ENCODE measurements at places on chromosomes 2 and 18.

GRCh38 chr2:176078541-176079284 is 5.0 kb downstream of the EVX2 start:
- no peak for DNase-seq

- no peak for DNase-seq
Observed at GRCh38 chr18:34991152-34991551, 50.1 kb upstream of the MAPRE2 start.

GRCh38 chr18:79532313-79533007 is 136.7 kb downstream of the NFATC1 start:
- no peak for DNase-seq

DNA sequence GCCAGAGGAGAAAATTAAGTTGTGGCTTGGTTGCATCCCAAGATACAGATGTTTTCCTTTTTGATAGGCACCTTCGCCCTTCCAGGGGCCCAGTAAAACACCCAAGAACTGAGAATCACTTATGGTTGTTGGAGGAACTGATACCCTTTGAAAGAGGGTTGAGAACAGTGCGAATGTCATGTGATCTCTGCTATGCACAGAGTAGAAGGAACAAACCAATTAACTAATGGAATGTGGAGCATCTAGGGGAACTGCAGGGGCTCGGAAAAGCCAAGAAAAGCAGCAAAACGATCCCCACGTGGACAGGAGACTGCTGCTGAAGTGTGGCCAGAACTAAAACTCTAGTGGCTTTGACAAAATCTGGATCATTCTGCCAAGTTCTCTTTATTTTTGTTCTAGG is 58.8 kb downstream of the APOB start:
- DNase-seq: no peak

GRCh38 chr18:36733150-36733549 is 95.7 kb downstream of the TPGS2 start:
- no peak for DNase-seq

- no peak for DNase-seq
Observed at GRCh38 chr2:214542866-214543265, 132.0 kb downstream of the VWC2L start.

DNA sequence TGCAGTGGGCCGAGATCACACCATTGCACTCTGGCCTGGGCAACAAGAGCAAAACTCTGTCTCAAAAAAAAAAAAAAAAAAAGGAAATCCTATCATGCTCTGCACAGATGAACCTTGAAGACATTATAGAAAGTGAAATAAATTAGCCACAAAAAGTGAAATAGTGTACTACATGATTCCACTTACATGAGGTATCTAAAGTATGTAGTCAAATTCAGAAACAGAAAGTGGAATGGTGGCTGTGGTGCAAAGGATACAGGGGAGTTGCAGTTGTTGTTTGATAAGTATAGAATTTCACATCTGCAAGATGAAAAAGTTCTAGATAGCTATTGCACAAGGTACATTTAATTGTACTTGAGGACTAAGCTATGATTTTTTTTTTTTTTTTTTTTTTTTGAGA is 5.2 kb downstream of the ZRANB3 start:
- no peak for DNase-seq

DNA sequence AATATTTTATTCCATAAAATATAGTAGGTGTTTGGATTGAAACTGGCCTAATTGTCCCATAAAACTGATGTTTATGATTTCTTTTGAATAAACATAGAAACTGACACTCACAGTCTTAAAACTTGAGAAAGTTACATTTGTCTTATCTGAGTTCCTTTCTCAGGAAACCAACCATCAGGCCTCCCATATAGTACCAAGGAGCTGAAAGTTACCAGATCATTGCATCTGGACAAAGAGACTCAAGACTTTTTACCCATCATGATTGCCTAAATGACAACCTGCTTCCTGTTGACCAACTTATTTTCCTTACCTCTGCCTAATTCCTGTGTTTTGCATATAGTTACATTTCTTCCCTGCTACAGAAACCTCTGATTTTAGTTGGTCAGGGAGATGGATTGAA is 137.0 kb upstream of the XPO1 start:
- no peak for DNase-seq

DNA sequence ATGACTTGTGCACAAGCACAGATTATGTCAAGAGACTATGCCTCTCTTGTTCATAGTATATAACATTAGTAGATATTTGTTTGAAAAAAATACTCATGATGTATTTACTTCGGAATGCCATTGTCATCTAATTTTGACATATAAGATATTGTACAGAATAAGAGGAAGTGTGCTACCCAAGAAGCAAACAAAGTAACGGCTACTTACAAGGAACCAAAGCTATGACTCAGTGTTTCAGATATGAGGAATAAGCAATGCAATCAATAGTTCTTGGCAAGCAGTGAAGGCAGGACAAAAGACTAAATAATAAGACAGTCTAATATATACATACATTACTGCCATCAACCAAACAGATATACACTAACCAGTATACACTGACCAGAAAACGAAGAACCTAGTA is 256.3 kb downstream of the CCDC178 start:
- no peak for DNase-seq

Measured in stimulated activated naive CD4-positive, alpha-beta T cell treated with Interleukin-2 at 50 U/mL for 16 hours (primary cell).